ENCODE measurements at places on chromosomes 3 and 15.

GRCh38 chr3:177977381-177978158 is 558.7 kb upstream of the KCNMB2 start:
- no peak for DNase-seq

DNA sequence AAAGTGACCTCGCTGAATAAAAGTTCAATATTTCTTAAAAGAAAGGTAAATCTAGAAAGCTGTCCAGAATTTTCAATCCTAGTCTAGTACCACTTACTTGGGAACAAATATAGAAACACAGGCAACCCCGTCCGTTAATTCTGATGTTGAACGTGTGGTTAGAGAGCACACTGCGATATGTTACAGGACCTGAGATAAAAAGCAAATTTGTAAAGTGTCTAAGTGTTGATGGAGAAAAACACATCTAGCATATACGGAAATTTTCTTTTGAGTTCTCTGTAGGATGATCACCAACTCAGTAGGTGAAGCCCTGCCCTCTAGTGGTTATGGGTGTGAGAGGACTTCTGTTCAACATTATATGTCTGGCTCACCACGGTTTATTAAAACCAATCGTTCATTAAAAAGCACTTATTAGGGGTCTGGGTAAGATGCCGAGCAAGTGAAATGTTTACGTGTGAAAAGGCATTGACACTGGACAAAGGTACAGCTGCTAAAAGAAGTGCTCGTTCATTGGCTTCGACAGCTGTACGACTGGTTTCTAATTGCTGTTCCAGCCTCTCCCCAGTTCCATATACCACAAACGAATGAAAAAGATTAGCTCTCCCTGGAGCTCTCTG is 1.0 kb upstream of the ATP2C1 start:
- peak; percentile 63 for DNase-seq

- no peak for DNase-seq
Measured at GRCh38 chr3:106514431-106514830, 645.6 kb upstream of the CBLB start.

DNA sequence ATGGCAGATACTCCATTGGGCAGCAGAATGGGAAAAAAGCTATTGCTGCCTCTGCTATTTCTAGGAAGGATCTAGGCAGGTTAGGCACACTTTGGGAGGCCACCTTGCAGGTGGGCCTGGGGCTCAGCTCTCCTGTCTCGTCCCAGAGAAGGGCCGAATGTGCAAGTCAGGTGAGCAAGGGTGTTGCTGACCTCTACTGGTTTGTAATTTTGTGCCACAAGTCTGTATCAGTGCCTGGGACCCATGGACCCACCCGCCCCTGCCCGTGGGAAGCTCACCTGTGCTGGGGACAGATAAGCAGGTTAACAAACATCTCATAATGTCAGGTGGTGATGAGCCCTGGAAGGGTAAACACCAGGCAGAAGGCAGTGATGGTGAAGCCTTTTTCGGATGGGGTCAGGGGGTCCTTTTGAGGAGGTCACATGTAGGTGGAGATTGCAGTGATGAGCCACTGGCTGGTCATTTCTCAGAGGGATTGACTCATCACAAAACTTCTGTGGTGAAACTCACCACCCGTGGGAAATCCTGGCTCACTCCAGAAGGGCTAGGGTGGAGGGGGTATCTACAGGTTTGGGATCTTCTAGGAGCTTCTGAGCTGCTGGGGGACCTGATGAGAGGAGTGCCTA is 161.3 kb downstream of the KLF13 start:
- no peak for DNase-seq

DNA sequence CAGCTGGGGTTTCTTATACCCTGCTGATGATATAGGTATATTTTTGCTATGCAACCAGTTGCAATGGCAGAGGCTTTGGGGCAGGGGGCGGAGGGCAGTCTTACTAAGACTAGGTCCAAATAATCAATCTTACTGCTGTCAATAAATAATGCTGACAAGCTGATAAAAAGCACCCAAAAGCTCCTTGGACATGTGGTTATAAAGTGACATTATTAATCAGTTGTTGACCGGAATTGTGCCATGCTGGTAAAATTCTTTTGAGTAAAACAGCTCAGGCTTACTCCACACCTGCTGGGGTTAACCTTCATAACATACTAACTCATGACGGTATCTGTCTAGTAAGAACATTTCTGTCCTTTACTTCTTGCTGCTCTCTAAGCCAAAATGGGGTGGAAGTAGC is 101.9 kb downstream of the CHST2 start:
- no peak for DNase-seq

DNA sequence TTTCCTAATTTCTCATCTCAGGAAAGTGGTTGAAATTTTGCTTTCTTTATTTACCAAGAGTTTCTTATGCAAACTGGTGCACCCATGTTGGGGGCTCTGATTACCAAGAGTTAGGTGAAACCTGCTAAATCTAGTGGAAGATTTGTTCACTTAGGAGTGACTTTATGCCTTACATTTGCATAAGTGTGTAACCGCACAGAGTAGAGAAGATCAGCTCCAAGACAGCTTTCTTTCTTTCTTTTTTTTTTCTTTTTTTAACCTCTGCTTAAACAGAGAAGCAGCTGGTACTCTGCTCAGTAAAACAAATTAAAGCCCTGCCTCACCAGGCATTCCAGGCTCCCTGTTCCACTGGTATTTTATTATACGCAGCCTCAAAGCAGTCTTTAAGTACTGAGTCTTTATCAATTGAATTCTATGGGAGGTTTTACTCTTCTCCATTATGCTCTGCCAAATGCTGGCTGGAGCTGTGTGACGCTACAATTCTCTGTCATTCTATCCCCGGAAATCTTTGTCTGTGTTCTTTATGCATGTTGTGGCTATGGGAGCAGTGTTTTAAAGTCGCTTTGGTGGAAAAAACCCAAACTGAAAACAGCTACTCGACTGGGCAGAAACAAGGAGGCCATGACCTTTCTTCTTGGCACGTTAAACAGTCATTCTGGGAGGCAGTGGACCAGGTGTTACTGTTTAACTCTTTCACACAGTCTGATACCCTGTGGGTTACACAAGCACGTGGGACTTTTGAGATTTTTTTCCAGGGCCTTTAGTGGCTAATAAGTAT is 55.2 kb upstream of the GBE1 start:
- DNase-seq: no peak

DNA sequence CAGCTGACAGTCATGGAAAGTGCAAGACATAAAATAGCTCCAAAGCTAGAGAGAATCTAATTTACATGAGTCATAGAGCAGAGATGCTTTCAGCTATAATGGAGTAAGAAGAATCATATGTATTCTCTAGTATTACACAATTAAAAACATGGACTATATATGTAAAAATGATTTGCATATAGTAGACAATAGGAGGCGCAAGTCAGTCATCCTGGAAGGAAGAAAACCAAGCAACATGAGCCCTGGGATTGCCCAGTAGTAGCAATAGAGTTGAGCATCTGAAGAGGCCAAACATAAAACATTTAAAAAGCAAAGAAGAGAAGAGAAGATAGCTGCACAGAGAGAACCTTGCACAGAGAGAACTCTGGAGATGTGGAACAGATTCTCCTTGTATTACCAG is 455.0 kb downstream of the EPHA3 start:
- DNase-seq: no peak

GRCh38 chr15:59611276-59612260 is at the start of gene GCNT3:
Gene GCNT3 (plus strand): TSS chr15:59611783. CDS start chr15:59618239, 6,456 bp downstream.
- no peak for DNase-seq

- DNase-seq: no peak
Measured at GRCh38 chr3:124676236-124676635, 54.0 kb upstream of the UMPS start.

DNA sequence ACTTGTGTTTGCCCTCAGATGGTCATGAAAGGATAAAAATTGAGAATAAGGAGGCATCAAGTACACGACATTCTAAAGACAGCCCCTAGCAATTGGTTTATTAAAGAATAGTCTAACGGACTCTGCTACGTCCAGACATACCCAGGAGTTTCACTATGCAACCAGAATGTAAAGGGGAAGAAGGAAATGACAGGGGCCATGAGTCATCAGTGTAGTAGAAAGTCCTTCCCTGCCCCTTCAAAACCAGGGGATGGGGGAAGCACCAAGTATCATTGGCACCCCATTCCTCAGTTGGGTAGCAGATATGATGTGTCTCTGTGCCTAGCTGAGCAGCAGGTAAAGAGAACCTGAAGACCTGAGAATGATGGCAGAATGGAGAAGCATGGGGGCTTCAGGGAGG is 367.4 kb downstream of the IL20RB start:
- no peak for DNase-seq
